ENCODE measurements at places on chromosomes 3 and 15.

- no peak for DNase-seq
- no peak overlapping the region for H3K4me3 ChIP-seq
- no peaks in the 10 kb centered on the region for H3K36me3 ChIP-seq
- peaks cover 11% of the 10 kb centered on the region for H3K27me3 ChIP-seq
Measured at GRCh38 chr15:87910301-87910700, 346.2 kb downstream of the NTRK3 start.

- no peaks in the 10 kb centered on the region for H3K4me1 ChIP-seq
- DNase-seq, result no peak
- no peaks in the 10 kb centered on the region for H3K27me3 ChIP-seq
- no peak overlapping the region for H3K27ac ChIP-seq
- H3K36me3 ChIP-seq, result no peaks in the 10 kb centered on the region
- no peak overlapping the region for H3K4me3 ChIP-seq
Measured at GRCh38 chr3:25349095-25349494, 79.0 kb upstream of the RARB start.

GRCh38 chr3:13686367-13687160 lies 137.6 kb downstream of the FBLN2 start:
- H3K4me3 ChIP-seq, result no peak overlapping the region
- H3K27me3 ChIP-seq, result no peaks in the 10 kb centered on the region
- H3K4me1 ChIP-seq, result no peaks in the 10 kb centered on the region
- H3K27ac ChIP-seq, result no peak overlapping the region
- no peak for DNase-seq
- no peaks in the 10 kb centered on the region for H3K36me3 ChIP-seq

- H3K4me1 ChIP-seq, result no peaks in the 10 kb centered on the region
- no peaks in the 10 kb centered on the region for H3K27me3 ChIP-seq
- no peak overlapping the region for H3K4me3 ChIP-seq
- H3K27ac ChIP-seq, result no peak overlapping the region
- no peak for DNase-seq
Measured at GRCh38 chr15:54288049-54288448, 309.8 kb downstream of the UNC13C start.

DNA sequence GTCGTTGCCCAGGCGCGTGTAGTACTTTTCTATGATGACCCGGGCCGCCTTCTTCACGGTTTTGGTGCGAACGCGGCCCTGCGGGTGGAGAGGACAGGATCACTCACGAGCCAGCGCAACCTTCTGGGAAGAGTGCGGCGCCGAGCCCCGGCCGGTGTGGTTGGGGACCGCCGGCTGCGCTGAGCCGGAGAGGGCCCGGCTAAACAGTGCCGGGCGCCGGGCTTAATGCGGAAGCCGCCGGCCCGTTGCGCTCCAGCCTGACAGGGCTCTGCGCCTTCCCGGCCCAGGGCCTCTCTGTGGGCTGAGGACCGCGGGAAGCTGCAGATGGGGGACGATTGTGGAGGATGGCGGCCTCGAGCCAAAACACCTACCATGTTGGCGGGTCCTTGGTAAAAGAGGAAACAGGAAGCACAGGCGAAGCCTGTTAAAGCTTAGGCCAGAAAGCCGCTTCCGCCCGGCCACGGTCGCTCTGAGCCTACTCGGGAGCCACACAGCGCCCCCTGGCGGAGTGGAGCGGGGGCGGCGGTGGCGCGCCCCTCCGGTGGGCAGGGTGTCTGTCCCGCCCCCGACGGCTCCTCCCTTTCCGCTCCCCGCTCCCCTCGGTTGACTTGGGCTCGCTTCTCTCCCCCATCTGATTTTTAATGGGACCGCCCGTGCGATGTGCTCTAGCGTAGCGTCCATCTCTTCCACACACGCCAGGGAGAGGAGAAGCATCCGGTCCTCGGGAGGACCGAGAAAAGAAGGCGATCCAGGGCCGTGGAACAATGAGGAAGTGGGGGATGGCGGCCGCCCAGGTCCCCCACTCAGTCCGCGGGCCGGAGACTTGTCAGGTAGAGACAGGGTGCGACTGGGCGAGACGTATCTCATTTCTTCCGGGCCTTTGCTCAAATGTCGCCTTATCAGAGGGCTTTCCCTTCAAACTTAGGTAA lies at the start of gene RPS17:
RPS17 (minus strand) TSS at position 403 of the 929 bp plus-strand sequence; CDS start at position 374, 29 bp downstream.
- H3K4me3 ChIP-seq, result peak within 1 kb of the TSS; percentile 96
- peaks cover 51% of the 10 kb centered on the region for H3K36me3 ChIP-seq
- peak; percentile 99 for DNase-seq
- peaks cover 23% of the 10 kb centered on the region for H3K4me1 ChIP-seq
- H3K27ac ChIP-seq, result peak within 1 kb of the TSS; percentile 96
- H3K27me3 ChIP-seq, result no peaks in the 10 kb centered on the region

DNA sequence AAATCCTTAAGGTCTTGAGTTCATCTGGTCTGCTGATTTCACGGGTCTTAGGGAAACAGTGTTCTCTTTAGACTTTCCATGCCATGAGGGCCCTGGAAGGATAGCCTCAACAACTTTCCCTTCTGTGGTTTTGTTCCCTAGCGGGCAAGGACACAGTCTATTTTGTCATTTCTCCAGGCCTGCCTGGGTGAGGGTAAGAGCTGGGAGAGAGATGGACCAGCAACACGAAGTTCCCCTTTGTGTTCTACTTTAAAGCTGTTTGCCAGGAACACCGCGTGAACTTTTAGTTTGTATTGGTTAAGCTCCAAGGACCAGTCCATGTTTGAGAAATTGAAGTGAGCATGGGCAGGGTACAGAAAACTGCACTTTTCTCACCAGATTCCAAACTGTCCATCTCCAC lies 20.9 kb downstream of the ST3GAL6 start:
- no peak for DNase-seq
- H3K4me1 ChIP-seq, result peaks cover under 1% of the 10 kb centered on the region

- no peaks in the 10 kb centered on the region for H3K36me3 ChIP-seq
- H3K27ac ChIP-seq, result no peak overlapping the region
- no peaks in the 10 kb centered on the region for H3K27me3 ChIP-seq
- no peak overlapping the region for H3K4me3 ChIP-seq
Measured at GRCh38 chr3:148044151-148044550, 635.0 kb downstream of the ZIC1 start.

DNA sequence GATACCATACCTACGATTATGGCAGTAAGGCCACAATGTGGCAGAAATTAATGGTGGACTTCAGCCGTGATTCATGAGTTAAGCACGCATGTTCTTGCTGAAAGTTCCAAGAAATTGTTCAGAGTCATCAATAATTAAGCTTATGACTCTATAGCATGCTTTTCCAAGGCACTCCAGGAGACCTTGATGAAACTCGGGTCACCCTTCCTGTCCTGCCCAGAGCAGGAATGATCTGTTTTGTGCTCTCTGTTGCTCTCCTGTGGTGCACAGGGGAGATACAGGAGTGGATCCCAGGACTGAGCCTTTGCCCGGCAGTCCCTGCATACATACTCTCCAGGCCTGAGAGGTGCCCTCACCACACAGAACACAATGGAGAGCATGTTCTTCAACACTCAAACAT lies 141.6 kb upstream of the SLC2A2 start:
- H3K27me3 ChIP-seq, result no peaks in the 10 kb centered on the region
- peaks cover 44% of the 10 kb centered on the region for H3K36me3 ChIP-seq
- H3K4me1 ChIP-seq, result peaks cover 24% of the 10 kb centered on the region
- H3K4me3 ChIP-seq, result no peak overlapping the region
- H3K27ac ChIP-seq, result no peak overlapping the region

Measured in activated CD4-positive, alpha-beta T cell treated with anti-CD3 and anti-CD28 coated beads for 36 hours (primary cell).